ENCODE measurements at places on chromosomes 4 and X. TPM values are rescaled to one million over a fixed set of nuclear protein-coding genes. Genes with fewer than 3 reads are reported as not detected.

Gene HPGD
- total RNA-seq, result 0.07 TPM

Gene UNC5C
- total RNA-seq, result not detected

Gene TLR7
- 5.4 TPM for total RNA-seq

Gene SMIM10L2A
- 0.10 TPM for total RNA-seq

Gene XKRX
- total RNA-seq, result 2.2 TPM

Gene LGI2
- not detected for total RNA-seq

Gene ARL9
- not detected for total RNA-seq

Gene CT45A8
- total RNA-seq, result not detected

Gene TGIF2LX
- not detected for total RNA-seq

Gene CT45A3
- total RNA-seq, result not detected

Gene VEGFD
- not detected for total RNA-seq

Gene FAM241A
- total RNA-seq, result 1.5 TPM

Gene MAGEA10
- not detected for total RNA-seq

Gene IL15
- 3.5 TPM for total RNA-seq

Gene GNL3L
- 70.5 TPM for total RNA-seq

Gene SRPX
- total RNA-seq, result not detected
